CD4-positive, alpha-beta T cell treated with Interleukin-17A for 1 hour (primary cell): ENCODE measurements at places on chromosomes 5 and 9.

DNA sequence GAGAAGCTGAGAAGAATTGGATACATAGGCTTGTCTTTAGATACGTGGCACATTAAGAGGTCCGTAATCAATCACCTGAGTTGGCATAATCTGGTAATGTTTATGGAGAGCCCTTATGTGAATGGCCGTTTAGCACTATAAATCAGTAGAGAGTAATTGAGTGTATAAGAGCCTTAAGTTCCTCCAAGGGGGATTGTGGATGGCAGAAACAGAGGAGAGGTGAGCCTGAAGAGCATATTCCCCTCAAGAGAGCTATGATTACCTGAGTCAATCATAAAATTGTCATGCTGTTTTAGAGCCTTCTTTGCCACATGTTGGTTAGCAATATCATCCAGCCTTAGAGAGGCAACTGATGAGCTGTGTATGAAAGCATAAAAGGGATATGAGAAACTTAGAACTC lies 58.8 kb downstream of the FOCAD start:
- no peak for DNase-seq

DNA sequence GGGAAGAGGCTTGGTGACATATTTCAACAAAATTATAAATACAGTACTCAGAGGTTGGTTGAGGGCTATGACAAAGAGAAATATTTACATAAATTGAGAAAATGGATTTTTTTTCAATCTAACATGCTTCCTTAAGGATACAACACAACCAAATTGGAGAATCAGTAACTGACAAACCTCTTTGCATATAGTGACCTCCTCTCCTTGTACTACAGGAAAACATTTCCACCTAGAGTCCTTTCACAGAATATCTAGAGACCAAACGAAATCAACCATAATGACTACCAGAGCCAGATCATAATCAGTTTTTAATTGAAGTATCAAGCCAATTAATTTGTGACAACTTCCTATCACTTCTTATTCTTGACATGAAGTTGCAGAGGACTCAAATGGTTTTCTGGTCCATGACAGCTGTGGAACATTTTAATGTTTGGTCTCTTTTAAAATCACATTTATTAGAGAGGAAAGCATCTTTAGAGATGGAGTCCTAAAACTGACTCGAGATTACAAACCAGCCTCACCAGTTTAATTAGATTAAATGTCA lies 1636.5 kb upstream of the C9orf72 start:
- DNase-seq, result no peak

DNA sequence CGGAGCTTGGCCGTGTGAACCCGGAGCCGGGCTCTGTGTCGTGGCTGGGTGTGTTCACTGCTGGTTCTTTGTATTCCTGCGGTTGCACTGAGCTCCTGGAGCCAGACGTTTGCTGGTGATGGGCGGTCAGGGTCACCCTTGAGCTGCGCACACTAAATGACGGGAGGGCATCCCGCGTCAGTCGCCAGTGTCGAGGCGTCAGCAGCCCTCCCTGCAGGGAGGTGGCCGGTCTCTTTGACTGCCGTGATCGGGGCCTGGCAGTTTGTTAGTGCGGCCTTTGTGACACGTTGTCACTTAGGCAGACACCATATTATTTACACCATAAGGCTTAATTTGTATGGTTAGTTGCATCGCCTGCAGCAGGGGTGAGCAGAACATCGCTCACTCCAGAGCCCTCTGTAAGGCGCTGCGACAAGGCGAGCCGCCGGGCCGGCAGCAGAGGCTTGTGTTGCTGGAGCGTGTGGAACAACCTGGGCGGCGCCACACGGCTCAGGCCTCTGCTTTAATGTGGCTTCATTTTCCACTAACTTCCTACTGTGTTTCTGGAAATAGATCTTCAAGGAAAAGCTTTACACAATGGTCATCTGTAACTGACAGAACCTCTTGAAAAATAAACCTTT lies 8.3 kb downstream of the NDUFS6 start:
- no peak for DNase-seq

DNA sequence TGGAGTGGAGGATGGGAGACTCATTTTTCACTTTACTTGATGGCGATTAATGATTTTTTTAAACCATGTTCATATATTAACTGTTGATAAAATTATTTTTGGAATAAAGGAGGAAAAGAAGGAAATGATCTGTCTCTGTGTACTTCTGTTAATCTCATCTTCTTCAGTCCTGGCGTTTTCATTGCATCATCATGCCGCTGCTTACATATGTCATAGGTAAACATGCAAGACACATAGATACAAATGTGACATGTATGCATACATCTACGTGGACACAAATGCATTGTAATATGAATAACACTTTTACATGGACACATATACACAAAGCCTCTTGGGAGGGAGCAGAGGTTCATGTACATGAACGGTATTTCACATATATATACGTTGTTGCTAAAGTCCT lies 10.0 kb downstream of the TMEM174 start:
- no peak for DNase-seq

DNA sequence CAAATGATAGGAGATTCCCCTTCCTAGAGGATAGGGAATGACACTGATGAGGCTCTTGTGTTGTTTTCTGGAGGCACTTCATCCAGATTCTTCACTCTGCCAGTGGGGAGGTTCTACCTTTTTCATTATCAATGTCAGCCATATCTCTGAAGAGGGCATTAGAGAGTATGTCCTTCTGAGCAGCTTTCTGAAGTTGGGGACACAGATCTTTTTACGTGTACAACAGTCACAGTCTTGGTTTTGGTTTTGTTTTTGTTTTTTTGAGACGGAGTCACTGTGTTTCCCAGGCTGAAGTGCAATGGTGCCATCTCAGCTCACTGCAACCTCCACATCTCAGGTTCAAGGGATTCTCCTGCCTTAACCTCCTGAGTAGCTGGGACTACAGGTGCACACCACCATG lies 22.6 kb downstream of the CENPH start:
- peak; percentile 33 for DNase-seq

DNA sequence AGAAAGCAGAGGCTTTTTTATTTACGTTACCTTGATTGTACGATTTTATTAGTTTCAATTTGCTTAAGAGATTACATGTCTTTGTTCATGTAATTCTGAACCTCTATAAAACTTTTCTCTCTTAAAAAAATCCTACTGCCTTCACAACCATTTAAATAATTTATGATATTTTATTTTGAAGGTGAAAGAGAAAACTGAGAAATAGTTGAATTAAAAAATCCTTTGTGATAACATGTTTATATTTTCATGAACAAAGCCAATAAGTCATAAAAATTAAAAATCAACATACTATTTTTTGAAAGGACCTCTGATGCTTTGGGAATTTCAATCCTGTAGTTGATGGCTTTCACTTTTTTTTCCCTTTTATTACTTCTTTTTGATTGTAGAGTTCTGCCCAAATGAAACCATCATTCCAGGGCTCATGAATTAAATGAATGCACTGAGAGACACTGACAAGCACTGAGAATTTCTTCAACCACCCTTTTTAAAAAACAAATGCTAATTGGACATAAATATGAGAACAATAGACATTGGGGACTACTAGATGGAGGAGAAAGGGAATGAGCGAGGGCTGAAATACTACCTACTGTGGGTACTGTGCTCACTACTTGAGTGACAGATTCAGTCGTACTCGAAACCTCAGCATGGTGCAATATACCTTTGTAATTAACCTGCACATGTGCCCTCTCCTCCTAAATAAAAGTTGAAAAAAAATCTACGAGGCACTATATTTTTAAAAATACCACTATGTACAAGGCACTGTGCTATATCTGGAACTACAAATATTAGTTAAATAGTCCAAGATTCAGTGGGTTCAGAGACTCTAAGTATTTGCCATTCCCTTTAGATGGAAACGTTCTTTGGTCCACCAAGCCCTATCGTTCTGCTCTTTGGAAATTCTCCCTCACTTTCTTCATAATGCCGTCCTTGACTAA lies 5.9 kb downstream of the CDKN2A start:
- no peak for DNase-seq

DNA sequence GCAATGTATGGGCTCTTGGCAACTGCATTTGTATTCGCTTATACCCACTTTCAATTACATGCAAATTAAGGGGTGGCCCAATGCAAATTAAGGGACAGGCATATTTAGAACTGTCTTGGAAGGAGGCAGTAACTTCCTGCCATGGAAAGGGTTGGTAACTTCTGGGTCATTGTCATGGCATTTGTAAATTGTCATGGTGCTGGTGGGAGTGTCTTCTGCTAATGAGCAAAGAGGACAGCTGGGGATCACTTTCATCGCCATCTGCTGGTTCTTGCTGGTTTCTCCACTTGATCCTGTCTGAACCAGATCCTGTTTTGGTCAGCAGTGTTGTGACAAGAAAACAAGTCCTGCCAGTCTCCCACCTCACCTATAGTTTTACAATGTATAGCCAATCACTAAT lies 23.3 kb upstream of the UGT3A2 start:
- DNase-seq, result peak; percentile 7

DNA sequence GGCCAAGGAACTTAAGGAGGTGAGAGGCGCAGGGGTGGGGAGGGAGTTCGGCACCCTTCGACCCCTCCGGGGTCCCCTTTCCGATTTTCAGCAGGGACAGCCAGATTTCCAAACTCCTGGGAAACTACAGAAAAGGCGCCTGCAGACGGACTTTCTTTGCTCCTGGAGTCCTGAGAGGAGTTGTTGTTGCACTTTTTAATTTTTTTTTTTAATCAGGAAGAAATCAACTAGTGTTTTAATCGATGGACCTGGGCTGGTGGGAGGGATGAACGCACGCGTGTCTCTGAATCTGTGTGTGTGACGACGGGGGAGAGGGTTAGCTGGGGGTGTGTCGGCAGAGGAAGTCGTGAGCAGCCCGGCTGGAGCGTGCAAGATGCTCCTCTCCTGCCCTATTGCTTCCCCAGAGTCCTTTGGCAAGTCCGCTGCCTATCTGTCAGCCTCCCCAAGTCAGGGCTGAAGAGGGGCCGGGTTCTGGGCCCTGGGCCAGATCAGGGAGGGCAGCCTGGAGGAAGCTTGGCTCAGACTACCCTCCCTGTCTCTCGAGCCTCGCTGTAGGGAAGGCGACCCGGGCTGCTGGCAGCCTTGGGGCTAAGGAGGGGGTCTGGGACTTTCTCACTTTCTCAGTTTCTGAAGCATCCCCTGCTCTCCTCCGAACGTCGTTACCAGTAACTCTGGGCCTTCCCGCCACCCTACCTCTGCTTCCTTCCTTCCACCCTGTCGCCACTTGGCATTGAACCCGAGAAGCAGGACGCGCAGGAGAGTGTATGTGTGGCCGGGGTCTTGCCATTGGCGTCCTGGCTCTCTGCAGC lies 731 bp downstream of the PRR16 start:
- no peak for DNase-seq

DNA sequence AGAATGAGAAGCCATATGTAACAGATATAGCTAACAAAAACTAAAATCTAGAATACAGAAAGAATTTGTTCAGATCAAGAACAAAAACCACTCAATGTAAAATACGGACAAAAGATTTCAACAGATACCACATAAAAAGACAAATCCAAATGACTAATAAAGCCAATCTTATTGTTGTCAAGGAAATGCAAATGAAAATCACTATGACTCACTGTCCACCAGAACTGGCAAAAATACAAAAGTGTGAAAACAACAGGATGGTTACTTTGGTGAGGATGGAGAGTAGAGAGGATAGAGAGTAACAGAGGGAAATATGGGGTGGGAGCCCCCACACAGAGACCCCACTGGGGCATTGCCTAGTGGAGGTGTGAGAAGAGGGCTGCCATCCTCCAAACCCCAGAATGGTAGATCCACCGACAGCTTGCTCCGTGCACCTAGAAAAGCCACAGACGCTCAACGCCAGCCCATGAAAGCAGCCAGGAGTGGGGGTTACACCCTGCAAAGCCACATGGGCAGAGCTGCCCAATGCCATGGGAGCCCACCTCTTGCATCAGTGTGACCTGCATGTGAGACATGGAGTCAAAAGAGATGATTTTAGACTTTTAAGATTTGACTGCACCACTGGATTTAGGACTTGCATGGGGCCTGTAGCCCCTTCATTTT lies 15.2 kb upstream of the RHOBTB3 start:
- DNase-seq, result no peak

DNA sequence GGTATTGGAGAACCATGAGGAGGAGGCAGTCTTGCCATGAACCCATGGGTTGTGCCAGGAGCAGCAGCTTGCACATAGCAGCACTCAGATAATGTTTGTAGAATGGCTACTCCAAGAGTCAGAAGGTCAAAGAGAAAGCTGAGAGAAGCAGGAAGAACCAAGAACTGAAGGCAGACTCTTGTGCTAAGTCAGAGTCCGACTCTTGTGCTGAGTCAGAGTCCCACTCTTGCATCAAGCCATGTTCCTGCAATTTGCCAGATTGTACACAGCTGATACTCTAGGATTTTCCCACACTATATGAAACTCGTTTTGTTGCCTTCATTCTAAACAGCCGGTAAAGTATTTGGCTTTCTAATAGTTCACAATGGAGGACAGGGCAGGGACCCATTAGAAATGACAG lies 26.2 kb upstream of the HSPA9 start:
- DNase-seq, result no peak

DNA sequence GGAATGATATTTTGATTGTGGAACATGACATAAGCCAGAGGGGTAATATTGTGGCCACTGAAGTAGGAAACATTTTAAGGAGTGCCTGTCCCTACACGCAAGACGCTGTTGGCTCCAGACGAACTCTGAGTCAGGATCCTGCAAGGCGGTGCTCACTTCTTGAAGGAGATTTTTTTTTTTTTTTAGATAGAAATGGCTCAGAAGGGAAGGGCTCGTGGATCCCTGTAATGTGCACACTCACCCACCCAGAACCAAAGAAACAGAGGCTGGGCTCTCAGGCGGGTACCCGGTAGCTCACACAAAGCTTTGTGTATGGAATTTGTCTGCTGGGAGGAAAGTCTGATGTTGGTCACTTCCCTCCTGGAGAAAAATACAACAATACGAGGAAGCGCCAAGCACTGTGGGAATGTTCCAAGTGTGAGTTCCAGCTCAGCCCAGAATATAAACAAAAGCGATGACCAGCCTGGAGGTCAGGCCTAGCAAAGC lies 25.7 kb downstream of the RAPGEF1 start:
- no peak for DNase-seq

DNA sequence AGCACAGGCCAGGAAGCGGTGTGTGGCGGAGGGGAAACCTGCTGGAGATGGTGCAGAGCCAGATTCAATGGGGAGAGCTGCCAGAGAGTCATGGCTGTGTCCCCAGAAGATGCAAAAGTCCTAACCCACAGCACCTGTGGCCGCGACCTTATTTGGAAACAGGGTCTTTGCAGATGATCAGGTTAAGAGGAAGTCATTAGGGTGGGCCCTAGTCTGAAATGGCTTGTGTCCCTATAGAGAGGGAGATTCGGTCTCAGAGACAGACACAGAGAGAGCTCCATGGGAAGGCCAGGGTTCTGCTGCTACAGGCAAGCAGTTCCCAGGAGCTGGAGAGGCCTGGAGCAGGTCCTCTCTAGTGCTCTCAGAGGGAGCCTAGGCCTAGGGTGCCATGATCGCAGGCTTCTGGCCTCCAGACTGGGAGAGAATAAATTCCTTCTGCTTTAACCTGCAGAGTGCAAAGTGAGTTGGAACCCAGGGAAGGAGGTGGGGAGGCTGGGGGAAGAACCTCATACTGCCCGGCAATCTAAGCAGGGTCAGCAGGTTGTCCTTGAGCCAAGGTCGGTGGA lies 1.9 kb upstream of the LPCAT1 start:
- no peak for DNase-seq

- no peak for DNase-seq
Measured at GRCh38 chr9:7201196-7201595, 443.4 kb downstream of the KDM4C start.

- no peak for DNase-seq
Measured at GRCh38 chr5:44511596-44511995, 122.4 kb upstream of the FGF10 start.
